ENCODE measurements at places on chromosomes 5 and 9.

DNA sequence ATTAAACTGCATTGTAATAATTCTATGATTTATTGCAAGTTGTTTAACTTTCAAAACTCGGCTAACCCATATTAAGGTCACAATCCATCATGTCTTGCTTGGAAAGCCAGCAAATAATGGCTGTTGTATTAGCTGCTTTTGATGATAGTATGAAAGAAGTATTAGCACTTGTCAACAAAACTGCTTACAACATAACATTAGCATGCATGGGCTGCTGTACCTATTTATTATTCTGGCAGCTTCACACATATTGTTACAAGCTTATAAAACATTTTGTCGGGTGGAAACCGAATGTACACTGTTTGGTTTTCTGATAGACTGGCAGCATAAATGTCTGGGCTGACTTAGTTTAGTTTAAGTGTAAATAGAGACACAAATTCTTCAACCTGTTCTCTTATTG is 378.3 kb downstream of the KIAA0825 start:
- no peak for DNase-seq

DNA sequence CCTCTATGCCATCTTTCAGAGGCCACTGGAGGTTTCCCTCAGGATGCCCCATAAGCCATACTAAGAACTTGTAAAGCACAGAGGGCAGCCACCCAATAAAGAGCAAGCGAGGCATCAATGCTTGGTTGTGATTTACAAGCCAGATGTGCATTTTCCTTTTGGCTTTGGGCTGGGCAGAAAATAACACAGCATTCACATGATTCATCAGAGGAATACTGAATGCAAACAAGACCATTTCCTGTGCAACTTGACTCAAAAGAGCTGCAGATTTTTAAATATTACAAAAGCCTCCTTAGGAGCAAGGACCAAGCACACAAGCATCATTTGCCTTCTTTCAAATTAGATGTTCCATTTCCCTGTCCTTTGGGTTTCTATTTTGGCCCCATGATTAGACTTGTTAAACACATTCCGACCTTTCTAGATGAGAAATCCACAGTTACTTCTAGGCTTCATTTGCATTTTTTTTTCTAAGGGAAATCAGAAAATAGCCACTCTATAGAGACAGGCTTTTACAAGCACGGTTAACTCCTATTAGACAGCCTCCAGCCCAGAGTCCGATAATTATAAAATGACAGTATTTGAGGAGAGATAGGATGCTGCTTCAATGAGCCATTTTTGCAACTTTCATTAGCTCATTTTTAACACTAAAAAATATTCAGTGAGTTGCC is 207.8 kb downstream of the SEMA5A start:
- no peak for DNase-seq

GRCh38 chr9:126395439-126396212 is 69.0 kb downstream of the MVB12B start:
- DNase-seq, result no peak

GRCh38 chr9:21715408-21715807 is 87.0 kb upstream of the MTAP start:
- DNase-seq, result no peak

GRCh38 chr9:91765296-91765695 is 184.7 kb downstream of the ROR2 start:
- DNase-seq, result no peak

DNA sequence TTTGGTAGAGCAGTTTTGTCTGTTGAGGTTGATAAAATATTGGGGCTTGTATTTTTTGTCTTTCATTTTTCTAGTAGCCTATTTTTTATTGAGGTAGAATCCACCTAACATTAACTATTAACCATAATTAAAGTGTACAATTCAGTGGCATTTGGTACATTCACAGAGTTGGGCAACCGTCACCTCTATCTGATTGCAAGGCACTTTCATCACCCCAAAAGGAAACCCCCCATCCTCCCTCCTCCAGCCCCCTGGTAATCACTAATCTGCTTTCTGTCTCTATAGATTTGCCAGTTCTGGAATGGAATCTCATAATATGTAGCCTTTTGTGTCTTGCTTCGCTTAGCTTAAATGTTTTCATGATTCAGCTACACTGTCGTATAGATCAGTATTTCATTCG is 55.5 kb upstream of the DMRT3 start:
- DNase-seq, result no peak

DNA sequence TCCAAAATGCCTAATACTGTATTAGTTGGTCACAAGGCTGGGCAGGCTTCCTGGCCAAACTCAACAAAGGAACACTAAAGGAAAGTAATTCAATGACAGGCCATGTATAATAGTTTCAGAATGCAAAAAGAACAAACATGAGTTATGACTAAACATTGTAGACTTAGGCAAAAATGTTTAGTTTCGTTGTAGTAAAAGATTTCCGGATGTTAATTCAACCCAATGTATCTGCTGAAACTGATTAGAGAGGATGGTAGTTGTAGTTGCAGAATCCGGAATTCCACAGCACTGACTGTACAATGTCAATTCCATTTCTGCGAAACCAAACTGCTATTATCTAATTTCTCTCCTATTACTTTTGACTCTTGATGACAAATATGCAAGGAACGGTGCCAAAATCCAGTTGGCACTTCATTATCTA is 117.9 kb upstream of the FST start:
- DNase-seq, result no peak

DNA sequence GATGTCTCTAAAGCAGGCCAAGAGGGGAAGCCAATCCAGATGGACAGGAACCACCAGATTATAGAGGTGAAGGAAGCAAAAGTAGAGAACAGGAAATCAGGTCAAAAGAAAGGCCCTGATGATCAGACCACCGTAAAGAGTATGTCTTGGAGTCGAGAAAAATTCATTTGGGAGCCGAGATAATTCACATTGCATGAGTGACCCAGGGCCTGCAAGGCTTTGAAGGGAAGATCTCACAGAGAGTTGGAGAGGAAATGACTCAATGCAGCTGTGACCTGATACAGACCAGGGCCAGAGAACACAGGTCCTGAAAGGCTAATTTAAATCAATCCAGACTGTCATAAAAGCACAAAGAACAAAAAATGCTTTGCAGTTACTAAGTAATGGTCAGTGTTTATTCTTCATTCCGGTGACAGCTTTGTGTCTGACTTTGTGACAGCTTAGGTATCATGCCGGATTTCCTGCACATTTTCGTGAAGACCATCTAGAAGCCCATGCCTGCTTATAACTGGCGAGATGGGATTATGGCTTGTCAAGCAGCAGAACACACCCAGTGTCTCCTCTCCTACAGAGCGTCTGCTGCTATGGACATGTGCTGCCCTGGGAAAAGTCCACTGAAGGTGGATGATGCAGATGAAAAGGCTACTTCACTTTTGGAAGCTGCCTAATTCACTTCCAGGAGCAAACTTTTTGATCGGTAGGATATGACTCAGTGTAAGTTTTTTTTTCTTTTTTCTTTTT is 5.8 kb upstream of the ACTBL2 start:
- no peak for DNase-seq

DNA sequence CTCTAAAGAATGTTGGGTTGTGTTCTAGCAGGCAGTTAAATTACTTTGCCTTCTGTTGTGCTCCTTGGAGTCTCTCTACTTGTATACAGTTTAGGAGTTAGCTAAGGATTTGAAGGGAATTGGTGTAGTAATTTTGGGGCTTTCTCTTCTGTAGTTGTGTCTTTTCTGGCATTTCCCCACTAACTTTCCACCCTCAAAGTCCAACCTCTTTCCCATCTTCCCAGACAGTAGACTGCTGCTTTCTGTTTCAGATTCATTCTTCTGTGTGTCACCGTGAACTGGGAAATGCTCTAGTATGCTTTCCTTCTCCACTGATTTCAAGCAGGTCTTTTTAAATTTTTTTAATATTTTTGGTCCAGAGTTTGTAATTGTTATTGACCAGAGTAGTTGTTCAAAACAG is 4.5 kb upstream of the ANGPTL2 start:
- DNase-seq, result no peak

DNA sequence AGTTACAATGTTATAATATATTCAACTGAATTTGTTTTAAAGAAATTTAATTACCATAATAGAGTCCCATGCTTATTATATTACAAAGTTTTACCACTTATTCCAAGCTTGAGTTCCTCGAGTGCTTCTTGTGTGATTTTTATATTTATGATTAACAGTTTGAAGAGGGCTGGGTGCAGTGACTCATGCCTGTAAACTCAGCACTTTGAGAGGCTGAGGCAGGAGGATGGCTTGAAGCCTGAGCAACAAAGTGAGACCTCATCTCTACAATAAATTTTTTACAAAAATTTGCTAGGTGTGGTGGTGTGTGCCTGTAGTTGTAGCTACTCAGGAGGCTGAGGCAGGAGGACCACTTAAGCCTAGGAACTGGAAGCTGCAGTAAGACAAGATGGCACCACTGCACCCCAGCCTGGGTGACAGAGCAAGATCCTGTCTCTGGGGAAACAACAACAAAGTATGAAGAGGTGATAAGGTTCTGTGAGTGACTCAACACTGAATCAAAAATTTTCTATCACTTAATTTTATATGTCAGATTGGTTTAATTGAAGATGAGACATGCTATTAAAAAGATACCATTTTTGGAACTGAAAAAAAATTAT is 9.2 kb downstream of the POC5 start:
- no peak for DNase-seq

- no peak for DNase-seq
Observed at GRCh38 chr5:25006734-25007133, 362.0 kb upstream of the CDH10 start.

DNA sequence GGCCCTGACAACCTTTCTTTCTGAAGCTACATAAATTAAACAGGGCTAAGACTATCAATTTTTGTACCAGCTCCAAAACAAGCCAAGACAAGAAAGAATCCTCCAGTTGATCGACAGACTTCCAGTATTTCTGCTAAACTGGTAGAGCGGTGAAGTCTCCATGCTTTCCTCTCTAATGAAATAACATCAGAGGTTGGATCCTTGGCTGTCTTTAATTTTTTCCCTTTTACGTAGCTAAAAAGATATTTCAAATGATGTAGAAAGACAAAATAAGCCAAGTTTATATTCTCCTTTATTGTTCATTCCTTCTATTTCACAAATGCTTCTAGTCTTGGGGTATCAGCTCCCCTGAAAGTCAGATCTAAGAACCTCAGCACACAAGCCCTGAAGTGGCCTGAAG is 434.9 kb downstream of the NFIB start:
- DNase-seq, result no peak

DNA sequence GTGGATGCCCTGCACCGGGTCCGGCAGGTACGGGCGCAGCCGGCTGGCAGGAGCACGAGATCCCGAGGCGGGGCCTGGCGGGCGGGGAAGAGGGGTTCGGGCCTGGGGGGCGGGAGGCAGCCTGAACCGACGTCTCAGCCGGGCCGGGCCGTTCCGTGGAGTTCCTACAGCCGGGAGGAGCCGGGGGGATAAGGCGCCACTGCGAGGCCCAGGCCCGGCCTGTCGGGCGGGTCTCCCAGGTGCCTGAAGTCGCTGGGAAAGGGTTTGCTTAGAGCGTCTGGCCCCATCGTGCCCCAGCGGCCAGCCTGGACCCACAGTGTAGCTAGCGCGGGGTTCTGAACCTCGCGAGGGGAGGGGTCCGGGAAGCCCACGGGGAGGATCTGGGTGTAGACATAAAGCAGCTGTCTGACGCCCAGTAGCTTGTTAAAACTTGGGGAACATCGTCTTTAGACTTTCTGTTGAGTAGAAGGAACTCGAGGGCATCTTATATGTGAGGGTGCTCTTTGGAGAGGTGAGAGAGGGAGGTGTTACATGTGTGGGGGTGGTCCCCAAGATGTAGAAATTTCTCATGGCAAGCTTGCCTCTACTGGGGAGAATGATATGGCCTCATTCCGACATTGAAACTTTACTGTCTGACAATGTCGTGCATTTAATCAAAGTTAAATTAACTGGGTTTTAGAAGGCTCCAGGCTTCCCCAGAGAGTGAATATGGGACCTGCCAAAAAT is 524 bp downstream of the FUBP3 start:
- DNase-seq, result no peak

DNA sequence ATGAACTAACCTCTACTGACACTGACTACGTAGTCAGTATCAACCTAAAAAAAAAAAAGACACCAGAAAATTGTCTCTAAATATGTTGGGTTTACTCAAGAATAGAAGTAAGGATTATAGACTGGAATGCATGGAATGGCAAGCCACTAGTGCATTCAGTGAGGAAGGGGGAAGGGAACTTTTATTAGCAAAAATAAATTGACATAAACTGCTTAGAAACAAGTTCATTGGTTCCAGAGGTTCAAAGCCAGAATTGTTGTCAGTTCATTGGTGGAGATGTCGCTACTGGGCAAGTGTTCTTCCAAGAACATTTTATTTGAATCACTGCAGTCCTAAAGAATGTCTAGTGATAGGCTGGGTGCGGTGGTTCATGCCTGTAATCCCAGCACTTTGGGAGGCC is 26.1 kb upstream of the AOPEP start:
- DNase-seq, result no peak

DNA sequence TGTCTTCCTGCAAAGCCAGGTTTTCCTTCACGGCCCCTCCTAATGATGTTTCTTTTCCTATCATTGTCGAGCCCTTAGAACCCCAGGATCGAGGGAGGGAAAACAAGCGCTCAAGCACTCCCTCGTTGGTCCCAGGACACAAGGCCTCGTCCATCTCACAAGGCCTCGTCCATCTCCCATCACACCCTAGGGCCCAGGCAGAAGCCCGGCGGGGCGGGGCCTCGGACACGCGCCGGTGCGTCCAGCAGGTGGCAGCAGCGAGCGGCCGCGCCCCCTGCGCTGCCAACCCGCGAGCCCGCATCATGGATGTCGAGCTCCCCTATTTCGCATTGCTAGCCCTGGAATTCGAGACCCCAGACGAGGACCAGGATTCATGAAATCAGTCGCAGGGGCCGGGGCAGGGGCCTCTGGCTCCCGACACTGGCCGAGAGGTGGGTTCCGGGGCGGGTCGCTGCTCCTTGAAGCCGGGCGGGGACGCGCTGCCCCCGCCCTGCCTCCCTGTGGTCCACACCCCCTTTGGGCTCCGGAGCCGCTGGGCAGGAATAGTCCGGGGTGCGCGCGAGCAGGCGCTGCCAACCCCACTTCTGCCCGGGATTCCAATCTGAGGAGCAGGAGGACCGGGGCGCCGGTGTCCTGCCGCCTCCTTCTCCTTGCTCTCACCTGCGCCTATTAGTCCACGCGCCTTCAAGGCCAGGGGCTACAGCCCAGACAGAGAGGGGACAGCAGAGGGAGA is at the start of gene ABLIM3:
Gene ABLIM3, plus strand, starts transcription at position 270 of the 733 bp plus-strand sequence. CDS start 603 bp downstream, outside the sequence.
- peak; percentile 76 for DNase-seq

- DNase-seq, result no peak
Observed at GRCh38 chr9:463455-464171, 248.9 kb downstream of the DOCK8 start.

DNA sequence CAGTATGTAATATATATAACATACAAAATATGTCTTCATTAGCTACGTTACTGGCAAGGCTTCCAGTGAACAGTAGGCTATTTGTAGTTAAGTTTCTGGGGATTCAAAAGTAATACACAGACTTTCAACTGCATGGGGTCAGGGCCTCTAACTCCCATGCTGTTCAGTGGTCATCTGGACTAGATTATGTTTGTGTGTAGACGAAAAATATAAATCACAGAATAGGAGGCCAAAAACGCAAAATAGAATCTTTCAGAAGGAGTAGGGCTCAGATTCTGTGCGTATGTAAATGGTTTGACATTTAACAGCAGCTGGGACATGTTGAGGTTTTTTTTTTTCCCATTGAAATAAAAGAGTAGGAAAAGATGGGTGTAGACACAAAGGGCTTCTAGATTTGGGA is 1048.7 kb upstream of the WWC1 start:
- DNase-seq, result no peak

GRCh38 chr9:6997330-6997729 is 239.6 kb downstream of the KDM4C start:
- DNase-seq, result no peak

- no peak for DNase-seq
Observed at GRCh38 chr9:85036496-85036895, 367.0 kb downstream of the NTRK2 start.

- no peak for DNase-seq
Observed at GRCh38 chr5:10577371-10578292, 13.8 kb downstream of the ANKRD33B start.

All from WTC11 (cell line).